ENCODE measurements at places on chromosomes 5 and 9.

GRCh38 chr5:6581559-6582426 lies 51.1 kb downstream of the NSUN2 start:
- no peak for DNase-seq

GRCh38 chr9:135048046-135048757 lies 39.3 kb upstream of the OLFM1 start:
- no peak for DNase-seq

GRCh38 chr5:29378104-29378503 lies 1815.4 kb upstream of the CDH6 start:
- no peak for DNase-seq

DNA sequence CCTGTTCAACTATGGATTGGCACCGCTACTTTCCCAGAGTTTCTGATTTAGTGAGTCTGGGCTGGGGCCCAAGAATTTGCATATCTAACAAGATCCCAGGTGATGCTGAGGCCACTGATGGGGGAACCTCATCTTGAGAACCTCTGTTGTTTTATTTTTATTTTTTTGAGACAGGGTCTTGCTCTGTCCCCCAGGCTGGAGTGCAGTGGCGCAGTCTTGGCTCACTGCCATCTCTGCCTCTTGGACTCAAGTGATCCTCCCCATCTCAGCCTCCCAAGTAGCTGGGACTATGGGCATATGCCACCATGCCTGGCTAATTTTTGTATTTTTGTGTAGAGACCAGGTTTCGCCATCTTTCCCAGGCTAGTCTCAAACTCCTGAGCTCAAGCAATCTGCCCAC lies 35.7 kb downstream of the LMX1B start:
- no peak for DNase-seq

DNA sequence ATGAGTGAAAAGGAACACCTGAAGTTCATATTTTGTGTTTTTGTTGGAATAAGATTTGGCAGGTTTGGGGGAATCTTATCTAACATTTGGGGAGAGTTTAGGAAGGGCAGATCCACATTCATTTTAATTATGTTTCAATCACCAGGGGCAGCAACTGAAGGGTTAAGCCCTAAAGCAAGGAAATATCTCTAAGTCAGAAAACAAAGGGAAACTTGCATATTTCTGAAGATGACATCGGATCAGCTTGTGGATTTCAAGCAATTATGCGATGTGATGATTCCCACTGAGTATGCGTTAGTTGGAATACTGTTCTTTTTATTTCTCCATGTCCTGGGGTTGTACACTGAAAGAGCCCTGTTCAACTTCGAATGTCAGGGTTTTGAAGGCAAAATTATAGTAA lies 59.8 kb upstream of the NFIB start:
- DNase-seq = no peak

- no peak for DNase-seq
Observed at GRCh38 chr9:35518225-35518821, 28.4 kb downstream of the RUSC2 start.

GRCh38 chr5:160397492-160397891 lies 2.4 kb downstream of the FAM200C start:
- DNase-seq = no peak

- DNase-seq = no peak
Observed at GRCh38 chr9:107872457-107873192, 383.1 kb upstream of the KLF4 start.

GRCh38 chr5:172494630-172495505 lies 40.5 kb upstream of the SH3PXD2B start:
- DNase-seq = no peak

- no peak for DNase-seq
Observed at GRCh38 chr9:20335668-20336332, 286.5 kb downstream of the MLLT3 start.

DNA sequence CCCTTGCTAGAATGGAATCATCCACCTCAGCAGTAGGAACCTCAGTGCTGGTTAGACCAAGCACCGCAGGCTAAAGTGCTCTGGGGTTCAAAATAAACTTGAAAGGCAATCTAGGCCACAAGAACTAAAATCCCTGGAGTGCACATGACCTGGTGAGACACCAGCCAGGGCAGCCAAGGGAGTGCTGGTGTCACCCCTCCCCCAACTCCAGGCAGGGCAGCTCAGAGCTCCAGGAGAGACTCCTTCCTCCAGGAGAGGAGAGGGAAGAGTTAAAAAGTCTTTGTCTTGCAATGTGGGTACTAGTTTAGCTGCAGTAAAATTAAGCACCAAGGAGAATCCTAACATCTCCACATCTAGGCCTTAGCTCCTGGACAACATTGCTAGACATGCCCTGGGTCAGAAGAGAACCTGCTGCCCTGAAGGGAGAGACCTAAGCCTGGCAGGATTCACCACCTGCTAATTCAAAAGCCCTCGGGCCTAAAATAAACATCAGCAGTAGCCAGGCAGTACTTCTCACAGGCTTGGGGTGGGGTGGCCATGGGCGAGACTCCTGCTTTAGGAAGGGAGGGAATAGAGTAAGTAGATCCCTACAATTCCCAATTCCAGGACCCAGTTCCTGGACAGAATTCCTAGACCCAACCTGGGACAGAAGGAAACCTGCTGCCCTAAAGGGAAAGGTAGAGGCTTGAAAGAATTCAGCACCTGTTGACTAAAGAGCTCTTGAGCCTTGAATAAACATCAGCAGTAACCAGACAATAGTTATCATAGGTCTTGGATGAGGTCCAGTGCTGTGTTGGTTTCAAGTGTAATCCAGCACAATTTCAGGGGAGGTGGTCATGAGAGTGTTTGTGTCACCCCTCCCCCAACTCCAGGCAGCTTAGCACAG lies 25.8 kb downstream of the UGT3A2 start:
- DNase-seq = no peak

DNA sequence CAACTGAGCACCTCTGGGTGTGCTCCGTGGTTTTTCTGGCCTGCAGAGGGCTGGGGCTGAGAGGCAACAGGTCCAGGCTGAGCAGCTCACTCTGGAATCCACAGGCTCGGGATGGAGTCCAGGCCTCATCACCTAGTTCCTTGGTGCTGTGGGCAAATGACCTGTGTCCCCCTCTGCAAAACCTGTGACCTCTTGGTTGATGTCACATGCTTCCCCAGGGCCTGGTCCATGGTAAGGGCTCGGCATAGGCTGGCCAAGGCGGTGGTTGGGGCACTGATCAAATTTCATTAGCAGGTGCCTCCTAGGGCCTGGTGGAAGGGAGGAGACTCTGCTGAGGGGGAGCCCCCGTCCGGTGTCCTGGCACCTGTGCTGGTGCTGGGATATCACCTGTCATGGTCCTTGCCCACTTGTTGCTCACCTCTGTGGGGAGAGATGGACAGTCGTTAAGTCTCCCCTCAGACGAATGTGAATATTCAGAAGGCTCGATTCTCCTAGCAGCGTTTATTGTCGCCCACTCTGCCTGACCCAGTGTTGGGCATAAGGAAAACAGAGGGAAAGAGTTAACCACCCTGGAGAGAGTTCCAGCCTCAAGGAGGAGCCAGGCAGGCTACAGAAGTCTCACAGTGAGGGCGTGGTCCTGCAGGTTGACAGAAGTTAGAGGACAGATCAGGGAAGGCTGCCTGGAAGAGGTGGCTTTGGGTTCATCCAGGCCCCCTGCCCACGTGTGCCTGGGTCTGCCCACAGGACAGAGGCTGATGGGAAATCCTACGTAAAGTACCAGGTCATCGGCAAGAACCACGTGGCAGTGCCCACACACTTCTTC lies 3.5 kb downstream of the ENDOG start:
- DNase-seq = no peak

DNA sequence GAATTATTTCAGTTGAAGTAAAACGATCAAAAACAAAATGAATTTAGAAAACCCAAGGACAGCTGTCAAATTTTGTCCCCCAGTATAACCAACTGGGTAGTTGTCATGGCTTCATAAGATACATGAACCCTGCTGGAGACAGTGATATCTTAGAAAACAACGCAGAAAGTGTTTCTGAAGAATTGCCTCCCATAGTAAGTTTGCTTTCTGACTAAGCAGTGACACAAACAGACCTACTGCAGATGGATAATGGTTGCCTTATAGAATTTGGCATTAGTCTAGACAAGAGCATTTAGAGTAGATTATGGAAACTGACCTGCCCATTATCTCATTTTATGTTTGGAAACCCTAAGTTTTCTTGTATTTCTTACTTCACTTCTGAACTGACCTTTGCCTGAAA lies 187.7 kb upstream of the KCNN2 start:
- DNase-seq = no peak

- no peak for DNase-seq
Observed at GRCh38 chr5:148951612-148952011, 111.2 kb downstream of the SH3TC2 start.

- DNase-seq = no peak
Observed at GRCh38 chr5:95892784-95893354, 68.8 kb downstream of the ELL2 start.

DNA sequence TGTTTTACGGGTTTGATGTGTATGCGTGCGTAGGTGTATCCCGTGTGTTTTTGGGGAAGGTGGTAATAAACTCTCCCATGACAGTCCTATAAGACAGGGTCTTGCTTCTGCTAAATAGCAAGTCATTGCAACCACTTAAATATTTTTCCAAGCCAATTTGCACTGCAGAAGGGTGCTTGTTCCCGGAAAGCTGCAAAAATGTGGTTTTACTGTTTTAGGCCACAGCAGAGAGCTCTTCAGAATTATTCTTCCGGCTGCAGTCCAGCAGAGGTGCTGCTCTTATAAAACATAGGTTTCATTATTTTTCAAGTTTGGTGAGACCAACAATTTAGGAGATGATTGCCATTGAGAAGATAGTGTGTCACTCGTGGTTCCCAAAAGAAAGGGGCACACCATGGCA lies 192.8 kb downstream of the NTRK2 start:
- no peak for DNase-seq

- no peak for DNase-seq
Observed at GRCh38 chr5:65329266-65329665, 152.5 kb downstream of the ADAMTS6 start.

DNA sequence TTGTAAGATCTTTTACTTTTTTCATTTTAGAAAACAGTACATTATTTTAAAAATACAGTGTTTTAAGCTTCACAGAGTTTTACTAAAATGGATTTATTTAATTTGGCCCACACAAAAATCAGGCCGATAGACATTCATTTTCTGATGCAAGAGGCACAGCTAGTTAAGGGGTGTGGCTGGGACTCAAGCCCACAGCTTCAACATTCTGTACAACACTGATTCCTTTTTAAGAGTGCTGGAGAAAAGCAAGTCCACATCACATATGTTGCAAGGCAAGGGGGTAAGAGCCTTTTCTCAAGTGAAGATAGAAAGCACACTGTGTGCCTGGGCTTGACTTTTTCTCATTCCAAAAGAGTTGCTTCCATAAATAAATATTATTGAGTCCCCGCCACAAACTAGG lies 195.9 kb downstream of the RFK start:
- DNase-seq = no peak

DNA sequence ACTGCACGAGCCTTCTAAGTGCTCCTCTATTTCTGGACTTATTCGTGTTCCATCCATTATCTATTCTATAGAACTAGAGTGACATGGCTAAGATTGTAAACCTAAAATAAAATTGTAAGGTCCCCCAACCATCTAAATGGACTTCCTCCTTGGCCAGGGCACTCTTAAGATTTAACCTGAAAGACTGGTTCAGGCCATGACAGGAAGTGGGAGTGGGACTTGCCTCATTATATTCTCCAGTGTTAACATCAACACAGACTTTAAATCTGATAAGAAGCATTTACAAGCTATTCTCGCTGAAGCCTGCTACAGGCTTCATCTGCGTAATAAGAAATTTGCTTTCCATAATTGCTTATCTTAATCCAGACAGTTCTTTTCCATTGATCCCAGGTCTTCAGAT lies 117.0 kb downstream of the SSBP2 start:
- DNase-seq = no peak

DNA sequence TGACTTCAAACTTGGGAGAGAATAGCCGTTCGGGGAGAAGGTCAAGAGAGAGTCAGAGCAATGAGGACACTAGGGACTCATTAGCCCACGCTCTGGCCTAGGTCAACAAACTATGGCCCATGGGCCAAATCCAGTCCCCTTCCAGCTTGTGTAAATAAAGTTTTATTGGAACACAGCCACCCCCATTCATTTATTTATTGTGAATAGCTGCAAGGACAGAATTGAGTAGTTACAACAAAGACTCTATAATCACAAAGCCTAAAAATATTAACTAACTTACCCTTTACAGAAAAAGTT lies 33.1 kb upstream of the TRIM32 start:
- no peak for DNase-seq

- no peak for DNase-seq
Observed at GRCh38 chr9:18421391-18421790, 52.6 kb upstream of the ADAMTSL1 start.

DNA sequence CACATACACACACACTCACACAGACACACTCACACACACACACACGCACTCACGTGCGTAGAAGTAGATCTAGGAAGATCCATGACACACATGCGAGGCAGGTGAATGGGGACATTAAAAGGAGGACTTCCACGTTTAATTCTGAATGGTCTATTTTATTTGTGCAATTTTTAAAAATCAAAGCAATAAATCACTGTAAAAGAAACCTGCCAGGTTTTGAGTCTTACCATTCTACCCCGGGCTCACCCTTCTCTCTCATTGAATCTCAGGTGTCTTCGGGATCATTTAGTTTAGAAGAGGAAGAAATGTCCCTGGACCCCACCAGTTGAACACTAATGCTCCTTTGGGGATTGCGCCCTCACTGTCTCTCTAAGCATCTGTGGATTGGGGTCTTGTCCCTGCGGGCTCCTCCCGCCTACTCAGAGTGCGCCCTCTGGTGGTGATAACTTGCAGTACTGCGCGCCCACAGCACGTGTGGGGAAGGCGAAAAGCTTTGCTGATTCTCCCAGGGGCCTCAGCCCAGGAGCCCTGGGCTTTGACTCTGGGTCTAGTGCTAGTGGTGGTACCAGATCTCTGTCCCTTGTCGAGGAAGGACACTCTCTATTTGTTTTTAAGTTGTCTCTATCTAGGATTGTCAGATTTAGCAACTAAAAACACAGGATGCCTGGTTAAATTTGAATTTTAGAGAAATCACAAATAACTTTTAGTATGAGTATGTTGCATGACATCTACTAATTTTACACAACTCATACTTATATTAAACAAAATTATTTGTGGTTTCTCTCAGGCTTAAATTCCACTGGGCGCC lies 34.8 kb downstream of the BOD1 start:
- no peak for DNase-seq

DNA sequence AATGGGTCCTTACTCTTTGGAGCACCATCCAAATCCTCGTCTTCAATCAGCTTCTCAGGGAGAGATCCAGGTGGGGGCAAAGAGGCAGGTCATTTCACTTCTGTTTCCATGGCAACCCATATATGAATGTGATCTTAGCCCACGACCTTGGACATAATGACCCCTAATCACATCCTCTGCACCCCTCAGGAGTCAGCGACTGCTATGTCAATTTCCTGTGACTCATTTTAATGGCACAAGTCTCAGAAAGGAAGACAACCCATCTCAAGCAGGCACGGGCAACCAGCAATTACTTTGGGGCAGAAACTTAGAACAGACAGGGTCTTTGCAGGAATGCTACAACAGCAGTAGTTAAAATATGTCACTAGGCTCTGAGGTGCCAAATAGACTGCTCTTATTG lies 591.2 kb downstream of the TLR4 start:
- no peak for DNase-seq

GRCh38 chr9:124733964-124734740 lies 37.0 kb downstream of the NR6A1 start:
- no peak for DNase-seq
